Cortex of kidney (tissue), 1 donor: ENCODE measurements at places on chromosomes 4 and X.

GRCh38 chr4:137370206-137370633 is 162.1 kb downstream of the PCDH18 start:
- no peak for DNase-seq

DNA sequence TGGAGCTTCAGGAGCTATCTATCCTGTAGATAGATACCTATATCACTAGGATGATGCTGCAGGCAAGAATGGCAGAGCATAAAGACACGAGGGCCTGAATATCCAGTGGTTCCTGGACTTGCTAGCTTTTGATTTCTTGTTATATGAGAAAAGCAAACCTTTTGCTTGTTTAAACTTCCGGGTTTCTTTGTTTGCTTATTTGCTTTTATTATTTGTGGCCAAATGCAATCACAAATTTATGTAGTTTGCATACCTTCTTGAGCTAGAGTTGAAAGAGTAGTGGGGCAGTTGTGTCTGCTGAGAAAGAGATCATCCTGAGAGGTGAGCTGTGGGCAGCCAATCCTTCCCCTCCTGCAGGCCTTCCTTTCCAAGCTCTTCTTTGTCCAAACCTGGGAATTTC is 245.7 kb downstream of the AR start:
- DNase-seq: no peak

DNA sequence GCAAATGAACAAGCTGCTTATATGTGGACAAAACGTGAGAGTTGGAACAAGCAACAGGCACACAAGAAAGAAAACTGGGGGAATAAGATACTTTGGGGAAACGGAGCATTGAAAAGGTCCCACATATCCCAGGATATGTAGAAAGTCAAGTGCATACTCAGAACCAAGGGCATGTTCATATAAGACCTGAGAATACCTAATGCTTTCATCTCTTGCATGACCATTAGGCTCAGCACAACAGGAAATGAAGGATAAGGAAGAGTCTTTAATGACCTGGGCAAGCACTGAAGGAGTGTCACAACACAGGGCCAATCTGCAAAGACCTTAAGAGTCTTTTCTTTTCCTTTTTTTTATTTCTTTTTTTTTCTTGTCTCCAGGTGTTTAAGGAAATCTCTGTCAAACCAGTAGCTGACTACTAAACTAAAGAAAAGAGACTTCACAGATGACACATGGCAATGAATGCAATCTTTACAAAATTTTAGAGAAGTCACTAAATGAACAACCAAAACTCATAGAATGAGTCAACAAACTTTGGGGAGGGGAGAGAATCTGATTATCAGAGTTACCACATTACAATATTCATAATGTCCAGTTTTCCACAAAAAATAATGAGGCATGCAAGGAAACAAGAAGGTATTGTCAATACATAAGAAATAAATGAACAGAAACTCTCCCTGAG is 67.9 kb upstream of the STK26 start:
- no peak for DNase-seq

DNA sequence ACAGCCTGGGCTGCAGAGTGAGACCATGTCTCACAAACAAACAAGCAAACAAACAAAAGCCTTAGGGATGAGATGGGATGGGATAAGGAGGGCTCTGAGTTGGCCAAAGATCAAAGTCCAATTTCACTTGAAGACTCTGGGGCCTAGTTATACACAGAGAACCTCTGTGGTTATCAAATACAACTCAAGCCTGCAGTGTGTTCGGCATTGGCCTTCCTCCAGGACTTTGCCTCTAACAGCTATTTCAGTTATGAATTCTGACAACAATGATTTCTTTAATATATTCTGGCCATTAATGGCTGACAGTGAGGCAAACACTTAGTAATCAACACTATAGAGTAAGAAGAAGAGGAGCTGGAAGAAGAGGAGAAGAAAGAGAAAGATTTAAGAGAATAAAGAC is 171.1 kb downstream of the PDGFRA start:
- DNase-seq: no peak

GRCh38 chr4:126583509-126583908 is 1049.2 kb upstream of the INTU start:
- no peak for DNase-seq

DNA sequence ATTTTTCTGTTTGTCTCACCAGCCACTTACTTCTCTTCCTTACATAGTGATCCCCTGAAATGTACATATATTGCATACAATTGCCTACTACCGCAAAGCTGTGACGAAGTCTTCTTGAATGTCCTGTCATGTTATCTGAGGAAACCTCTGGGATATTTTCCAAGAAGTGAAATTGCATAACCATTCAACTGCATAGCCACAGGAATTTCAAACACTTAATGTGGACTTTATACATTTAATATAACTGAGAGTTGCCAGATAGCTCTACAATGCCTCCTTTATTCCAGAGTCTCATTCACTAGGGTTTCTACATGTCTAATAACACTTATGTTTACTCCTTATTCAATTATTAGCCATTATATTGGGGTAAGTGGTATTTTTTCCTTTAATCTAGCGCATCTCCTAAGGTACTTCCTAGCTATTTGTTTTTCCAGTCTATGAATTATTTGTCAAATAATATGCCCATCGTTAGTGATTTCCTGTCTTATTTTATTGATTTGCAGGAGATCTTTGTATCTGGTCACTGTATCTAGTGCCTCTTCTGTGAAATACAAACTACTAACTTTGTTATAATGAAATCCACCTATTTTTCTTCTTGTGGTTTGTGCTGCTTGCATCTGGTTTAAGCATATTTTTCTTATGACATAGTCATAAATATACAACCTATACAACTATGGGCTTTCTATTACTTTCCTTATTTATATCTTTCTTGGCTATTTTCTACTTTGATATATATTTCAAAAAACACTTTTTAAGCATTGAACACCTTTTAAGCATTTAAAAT is 69.2 kb upstream of the GRID2 start:
- DNase-seq: no peak

DNA sequence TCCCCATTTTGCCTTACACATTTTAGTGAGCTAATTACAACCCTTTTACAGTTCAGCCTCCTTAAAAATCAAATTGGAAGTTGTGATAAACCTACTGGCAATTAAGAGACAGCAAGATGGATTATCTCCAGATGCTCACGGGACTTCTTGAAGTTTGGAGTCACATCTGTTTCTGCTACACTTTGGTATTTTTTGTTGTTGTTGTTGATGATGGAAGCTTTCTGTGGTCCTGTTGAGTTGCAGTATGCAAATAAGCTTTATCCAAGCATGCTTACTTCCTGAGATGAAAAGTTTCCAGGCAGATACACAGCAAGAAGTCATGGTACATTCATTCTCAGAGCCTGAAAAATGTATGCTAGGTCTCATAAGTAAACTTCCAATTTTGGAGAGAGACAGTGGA is 670.0 kb upstream of the AMOT start:
- no peak for DNase-seq

- DNase-seq: no peak
Measured at GRCh38 chr4:149676076-149676475, 139.6 kb downstream of the IQCM start.

DNA sequence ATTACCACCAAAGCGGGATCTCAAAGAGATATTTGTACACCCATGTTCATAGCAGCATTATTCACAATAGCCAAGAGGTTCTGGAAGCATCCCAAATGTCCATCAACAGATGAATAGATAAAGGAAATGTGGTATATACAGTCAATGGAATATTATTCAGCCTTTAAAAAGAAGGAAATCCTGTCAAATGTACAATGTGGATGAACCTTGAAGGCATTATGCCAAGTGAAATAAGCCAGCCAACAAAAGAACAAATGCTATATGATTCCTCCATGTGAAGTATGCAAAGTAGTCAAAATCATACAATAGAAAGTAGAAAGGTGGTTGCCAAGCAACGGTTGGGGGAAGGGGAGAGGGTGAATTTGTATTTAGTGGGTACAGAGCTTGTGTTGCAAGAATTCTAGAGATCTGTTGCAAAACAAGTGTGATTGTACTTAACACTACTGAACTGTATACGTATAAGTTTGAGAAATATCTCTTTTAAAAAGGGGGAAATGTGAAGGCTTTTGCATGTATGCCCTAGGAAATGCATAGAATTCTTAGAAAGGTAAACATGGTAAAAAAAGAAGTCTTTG is 5.0 kb upstream of the ZRSR2 start:
- no peak for DNase-seq

DNA sequence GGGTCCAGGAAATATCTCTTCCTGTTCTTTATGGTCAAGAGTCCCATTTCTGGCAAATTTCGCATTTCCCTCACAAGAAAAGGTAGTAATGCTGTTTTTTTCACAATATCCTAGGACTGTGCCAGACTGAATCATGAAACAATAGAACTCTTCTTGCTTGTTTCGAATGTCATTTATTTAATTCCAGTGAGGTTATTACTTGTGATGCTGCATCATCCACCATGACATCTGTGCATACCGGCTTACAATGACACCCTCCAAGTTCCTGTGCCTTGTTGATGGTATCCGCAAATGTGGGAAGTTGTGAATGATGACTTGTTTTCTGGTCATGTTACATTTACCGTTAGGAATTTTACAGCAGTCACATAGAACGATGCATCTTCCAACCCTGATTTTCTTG is 42.9 kb upstream of the SPRY1 start:
- DNase-seq: no peak
